ENCODE measurements at places on chromosomes 6 and 20. TPM values are rescaled to one million over a fixed set of nuclear protein-coding genes. Genes with fewer than 3 reads are reported as not detected.

DNA sequence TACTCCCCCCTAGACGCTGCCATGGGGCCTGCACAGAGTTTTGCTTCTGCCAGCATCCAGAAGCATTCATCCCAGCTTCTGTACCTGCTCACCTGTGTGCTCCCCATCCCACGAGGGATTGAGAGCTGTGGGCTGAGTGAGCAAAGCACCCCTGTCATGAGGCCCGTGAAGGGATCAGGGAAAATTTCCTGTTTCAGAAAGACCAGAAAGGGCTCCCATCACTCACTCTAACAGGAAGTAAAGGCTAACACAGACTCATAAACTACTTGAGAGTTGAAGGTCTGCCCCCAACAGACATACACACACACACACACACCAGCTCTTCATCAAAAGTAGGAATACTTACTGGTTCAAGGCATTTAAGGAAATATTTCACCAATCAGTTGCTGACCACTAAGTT lies 256.5 kb upstream of the NT5E start:
- DNase-seq, result no peak
- no peaks in the 10 kb centered on the region for H3K27me3 ChIP-seq
- H3K4me1 ChIP-seq, result no peaks in the 10 kb centered on the region
- no peaks in the 10 kb centered on the region for H3K36me3 ChIP-seq
- H3K4me3 ChIP-seq, result no peak overlapping the region

DNA sequence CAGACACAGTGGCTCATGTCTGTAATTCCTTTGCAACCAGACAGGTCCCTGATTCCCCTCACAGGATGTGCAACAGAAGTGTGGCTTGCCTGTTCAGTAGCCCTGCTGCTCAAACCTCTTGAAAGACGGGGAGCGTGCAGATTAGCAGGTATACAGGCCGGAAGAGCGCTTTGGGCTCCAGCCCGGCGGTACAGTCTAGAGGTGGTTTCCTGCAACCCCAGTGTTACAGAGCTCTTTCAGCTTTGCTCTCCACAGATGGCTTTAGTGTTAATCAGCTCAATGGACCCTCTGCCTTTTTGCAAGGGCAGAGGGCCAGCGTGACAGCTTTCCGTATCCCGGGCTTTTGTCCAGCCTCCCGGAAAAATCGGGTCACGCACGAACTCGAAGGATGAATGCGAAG lies 67.2 kb upstream of the TNFRSF21 start:
- H3K36me3 ChIP-seq, result no peaks in the 10 kb centered on the region
- DNase-seq, result no peak
- H3K4me1 ChIP-seq, result peaks cover 9% of the 10 kb centered on the region
- H3K27me3 ChIP-seq, result peaks cover 12% of the 10 kb centered on the region
- no peak overlapping the region for H3K27ac ChIP-seq

DNA sequence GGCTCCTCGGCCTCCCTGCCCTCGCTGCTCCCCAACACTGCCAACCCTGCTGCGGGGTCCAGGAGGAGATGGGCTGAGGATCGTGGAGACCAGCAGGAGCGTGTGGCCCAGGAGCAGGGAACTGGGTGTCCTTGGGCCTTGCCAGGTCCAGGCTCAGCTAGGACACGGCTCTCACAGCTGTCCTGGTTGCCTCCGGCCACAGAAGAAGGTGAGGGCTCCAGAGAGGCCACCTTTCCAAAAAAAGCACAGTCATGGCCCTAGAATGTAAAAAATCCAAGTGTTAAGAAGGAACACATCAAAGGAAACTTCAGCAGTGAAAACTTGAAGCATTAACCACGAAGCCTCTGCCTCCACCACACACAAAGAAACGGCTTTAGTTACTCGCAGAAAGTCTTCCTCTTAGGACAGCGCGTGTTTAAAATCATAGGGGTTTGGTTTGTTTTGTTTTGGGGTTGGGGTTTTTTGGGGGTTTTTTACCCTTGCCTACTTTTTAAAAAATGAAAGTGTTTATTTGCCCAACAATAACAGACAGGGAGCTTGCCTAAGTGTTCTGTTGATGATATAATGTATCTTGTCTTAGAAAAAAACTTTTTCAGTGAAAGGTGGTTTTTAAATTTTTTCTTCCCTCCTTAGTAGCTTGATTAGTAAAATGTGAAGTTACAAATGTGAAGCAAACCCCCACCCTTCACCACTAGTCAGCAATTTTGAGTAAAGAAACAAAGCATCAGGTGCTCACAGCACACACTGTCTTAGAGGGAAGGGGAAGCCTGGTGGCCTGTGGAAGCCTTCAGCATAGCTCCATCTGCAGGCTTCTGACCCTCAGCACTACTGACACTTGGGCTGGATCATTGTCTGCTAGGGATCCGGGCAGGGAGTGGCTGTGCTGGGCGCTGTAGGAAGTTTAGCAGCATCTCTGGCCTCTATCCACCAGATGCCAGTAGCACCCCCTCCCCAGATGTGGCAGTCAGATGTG lies 60.0 kb downstream of the PTPN1 start:
- peaks cover 70% of the 10 kb centered on the region for H3K4me1 ChIP-seq
- H3K27ac ChIP-seq, result peak overlapping the region; percentile 87
- peaks cover 97% of the 10 kb centered on the region for H3K36me3 ChIP-seq
- peak overlapping the region; percentile 46 for H3K4me3 ChIP-seq

DNA sequence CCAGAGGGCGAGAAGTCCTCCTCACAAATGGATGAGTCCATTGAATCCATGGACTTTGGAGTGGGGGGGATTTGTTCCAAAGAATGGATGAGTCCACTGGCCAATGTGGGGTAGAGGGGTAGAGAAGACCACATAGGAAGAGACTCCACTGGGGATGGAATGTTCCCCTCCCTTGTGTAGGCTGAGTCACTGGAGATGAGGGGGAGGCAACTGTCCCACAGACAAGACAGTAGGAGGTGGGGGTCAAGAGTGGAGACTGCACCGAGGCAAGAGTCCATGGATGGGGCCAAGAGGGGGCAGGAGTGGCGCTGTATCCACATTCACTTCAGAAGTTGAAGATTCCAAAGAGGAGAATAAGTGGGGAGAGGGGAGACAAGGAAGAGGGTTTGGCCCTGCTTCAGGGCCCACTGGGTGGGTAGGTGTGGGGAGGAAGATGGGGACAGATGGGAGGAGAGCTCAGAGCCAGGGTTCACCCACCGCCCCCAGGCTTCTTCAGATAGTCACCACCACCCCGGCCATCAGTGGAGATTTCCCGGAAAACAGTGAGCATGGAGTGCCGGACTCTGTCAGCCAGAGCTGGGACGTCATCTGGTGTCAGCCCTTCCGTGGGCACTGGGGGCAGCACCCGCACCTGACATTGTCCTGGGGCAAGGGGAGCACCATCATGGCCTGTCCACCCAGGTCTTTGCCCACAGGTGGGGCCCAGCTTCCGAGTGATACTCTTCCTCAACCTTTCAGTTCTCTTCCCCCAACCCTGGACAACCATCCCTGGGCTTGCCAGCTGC lies 4.6 kb downstream of the EGFL8 start:
- peaks cover 4% of the 10 kb centered on the region for H3K4me1 ChIP-seq
- H3K27me3 ChIP-seq, result no peaks in the 10 kb centered on the region
- DNase-seq, result no peak
- no peak overlapping the region for H3K27ac ChIP-seq

DNA sequence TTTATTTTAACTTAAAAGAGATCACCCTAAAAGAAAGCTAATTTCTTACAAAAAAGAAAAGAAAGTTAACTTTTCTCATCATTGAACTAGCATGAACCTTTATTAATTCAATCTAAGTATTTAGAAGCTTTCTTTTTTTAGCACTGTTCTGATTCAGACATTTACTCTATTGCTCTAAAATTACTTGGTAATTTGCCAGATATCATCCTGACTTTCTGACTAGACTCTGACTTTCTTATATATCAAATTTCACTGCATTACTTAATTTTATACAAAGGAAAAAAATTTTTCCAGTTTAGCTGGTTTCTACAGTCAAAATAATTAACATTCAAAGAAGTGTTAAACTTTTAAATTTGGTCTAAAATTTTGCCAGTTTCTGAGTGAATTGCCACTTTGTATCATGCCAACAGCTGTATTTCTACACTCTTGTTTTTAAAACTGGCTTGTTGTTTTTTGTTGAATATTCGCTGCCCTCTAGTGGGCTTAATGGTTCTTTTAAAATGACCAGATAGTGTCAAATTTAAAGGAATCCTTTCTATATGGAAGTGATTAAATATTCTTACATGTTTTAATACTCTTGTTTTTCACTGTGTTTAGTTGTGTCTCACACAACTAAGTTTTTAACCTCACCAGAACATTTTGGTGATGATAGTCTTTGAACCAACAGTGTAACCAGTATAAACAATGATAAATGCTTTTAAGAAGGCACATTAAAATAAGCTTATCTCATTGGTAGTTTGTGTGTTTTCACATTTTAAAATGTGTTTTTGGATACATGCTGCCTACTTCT lies 102.0 kb downstream of the POPDC3 start:
- no peak for DNase-seq
- H3K36me3 ChIP-seq, result no peaks in the 10 kb centered on the region
- H3K4me1 ChIP-seq, result no peaks in the 10 kb centered on the region
- H3K27me3 ChIP-seq, result peaks cover 15% of the 10 kb centered on the region

DNA sequence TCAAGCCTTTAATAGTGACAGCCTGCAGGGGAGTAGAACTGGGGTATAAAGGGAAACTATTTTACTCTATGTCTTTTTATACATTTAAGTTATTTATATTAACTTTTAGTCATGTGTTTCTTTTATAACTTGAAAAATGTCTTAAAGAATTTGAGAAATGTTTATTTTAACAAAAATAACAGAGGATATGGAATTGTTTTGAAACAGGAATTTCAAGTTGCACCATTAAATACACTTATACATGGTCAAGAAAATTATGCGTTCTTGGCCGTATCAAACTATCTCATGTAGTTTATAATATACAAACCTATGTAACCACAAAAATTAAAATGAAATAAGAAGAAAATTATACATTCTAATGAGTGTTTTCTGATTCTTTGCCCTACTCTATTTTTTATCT lies 282.7 kb downstream of the GRIK2 start:
- H3K27me3 ChIP-seq, result no peaks in the 10 kb centered on the region
- DNase-seq, result no peak
- H3K4me3 ChIP-seq, result no peak overlapping the region
- no peaks in the 10 kb centered on the region for H3K36me3 ChIP-seq

Gene C6orf118
- total RNA-seq, result not detected
